ENCODE measurements at places on chromosomes 7 and 10.

DNA sequence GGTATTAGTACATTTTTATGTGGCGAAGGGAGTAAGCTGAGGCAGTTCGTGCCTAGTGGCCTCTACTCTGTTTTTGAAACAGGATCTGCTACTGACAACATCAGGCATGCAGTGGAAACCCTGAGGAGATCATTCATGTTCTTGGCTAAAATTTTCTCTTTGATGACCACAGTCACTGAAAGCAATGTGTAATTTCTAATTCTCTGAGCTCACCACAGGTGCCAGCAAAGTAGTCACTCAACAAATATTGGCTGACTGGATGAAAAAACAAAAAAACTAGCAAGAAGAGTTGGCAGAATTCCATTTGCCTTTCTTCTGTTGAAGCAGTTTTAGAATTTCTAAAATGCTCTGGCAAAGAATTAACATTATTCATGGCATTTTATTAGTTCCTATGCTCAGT lies 176.5 kb upstream of the KCTD7 start:
- DNase-seq, result no peak

GRCh38 chr7:22231141-22231540 lies 125.8 kb downstream of the RAPGEF5 start:
- DNase-seq, result no peak

DNA sequence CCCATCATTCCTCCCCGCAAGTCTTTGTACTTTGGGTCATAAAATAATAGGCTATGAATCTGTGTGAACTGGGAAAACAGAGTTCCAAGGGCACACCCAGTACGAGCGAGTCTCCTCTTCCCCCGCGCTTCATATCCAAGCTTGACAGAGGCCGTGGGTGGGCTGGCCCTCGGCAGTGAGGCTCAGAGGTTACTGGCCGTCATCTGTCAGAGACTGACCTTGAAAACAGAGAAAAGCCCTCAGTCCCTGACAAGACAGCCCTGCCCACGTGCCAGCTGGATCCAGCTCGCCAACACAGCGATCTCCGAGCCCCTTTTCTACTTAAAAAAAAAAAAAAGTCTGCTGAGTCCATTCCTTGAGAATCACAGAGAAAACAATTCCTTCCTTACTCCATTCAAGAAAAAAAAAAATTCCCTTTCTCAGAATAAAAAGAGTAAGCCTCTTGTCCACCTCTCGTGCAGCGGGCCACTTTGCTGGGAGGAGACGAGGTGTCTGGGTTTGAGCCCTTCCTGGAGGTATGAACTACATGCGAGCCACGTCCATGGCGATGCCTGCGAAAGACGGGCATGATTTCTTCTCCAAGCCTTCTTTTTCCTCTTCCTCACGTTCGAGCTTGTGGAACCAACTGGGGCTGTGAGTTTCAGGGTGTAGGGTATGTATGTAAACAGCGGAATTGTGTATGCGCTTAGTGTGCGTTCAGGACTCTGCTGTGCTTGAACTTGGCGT lies 744 bp upstream of the BICC1 start:
- no peak for DNase-seq

DNA sequence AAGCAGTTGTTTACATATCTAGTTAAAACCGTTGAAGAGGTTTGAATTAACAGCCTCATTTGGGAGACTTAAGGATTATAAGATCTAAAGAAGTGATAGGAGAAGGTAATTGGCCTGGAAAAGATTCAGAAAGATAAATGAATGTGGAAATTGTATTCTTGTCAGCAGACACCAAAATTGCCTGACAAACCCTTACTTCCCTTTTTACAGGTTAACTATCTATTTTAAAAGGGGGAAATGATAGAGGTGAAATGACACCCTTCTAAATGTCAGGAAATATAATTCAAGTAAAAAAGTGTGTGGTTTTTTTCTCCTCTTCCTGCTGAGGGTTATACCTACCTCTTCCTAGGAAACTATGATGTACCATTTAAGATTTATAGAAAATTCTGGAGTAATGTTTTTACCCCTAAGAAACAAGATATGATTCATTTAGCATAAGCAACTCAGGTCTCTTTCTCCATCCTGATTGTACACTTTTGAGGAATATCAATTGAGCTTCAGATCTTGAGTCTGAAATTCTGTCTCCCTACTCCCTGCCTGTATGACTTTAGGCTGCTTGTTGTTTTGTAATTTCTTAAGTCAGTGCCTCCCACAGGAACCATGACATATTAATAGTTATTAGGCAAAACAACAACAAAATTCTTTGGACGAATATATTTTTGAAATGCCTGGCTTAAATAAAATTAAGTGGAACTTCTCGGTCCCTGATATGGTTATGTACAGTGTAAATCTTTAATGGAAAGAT lies 250.4 kb downstream of the RNLS start:
- DNase-seq, result no peak

GRCh38 chr10:18594574-18595156 lies 56.7 kb downstream of the NSUN6 start:
- no peak for DNase-seq

GRCh38 chr7:5421714-5422395 lies 1.8 kb downstream of the TNRC18 start:
- no peak for DNase-seq

GRCh38 chr10:110405380-110405779 lies 92.3 kb upstream of the DUSP5 start:
- DNase-seq, result no peak

DNA sequence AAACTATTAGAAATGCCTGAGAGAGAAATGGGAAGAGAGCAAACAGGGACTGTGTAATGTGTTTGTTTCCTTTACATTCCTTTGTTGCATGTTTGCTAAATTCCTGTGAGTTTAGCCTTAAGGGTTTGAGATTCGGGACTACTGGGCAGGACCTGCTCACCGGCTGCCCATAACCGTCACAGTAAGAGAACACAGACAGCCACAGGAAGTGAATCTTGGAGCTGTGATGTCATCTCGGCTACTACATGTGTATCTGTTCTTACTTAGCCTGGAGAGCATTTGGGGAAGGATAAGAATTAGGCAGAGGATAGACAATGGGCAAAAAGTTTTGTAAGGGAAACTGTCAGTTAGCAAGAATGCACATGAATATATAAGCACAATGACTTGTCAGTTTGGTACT lies 485.1 kb upstream of the KLF6 start:
- DNase-seq, result no peak

All from fibroblast of skin of left biceps (primary cell).